ENCODE measurements at places on chromosomes 4 and X.

GRCh38 chrX:72498782-72499181 lies 73.9 kb downstream of the HDAC8 start:
- DNase-seq, result no peak

DNA sequence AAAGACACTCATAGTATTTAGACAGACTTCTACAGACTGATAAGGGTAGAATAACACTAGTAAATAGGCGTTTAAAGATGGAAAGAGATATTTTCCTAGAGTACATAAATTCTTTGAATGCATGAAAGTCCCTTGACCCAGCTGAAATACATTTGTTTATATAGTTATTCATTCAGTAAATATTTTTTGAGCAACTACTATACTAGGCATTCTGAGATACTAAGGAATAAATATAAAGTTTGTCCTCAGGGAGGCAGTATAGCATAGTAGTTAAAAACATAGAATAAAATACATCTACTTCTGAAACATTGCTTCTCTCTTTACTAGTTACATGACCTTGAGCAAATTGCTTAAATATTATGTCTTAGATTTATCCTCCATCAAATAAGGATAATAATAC lies 27.4 kb downstream of the HMGN5 start:
- DNase-seq, result no peak

GRCh38 chr4:84920617-84921016 lies 45.9 kb downstream of the WDFY3 start:
- DNase-seq, result no peak

DNA sequence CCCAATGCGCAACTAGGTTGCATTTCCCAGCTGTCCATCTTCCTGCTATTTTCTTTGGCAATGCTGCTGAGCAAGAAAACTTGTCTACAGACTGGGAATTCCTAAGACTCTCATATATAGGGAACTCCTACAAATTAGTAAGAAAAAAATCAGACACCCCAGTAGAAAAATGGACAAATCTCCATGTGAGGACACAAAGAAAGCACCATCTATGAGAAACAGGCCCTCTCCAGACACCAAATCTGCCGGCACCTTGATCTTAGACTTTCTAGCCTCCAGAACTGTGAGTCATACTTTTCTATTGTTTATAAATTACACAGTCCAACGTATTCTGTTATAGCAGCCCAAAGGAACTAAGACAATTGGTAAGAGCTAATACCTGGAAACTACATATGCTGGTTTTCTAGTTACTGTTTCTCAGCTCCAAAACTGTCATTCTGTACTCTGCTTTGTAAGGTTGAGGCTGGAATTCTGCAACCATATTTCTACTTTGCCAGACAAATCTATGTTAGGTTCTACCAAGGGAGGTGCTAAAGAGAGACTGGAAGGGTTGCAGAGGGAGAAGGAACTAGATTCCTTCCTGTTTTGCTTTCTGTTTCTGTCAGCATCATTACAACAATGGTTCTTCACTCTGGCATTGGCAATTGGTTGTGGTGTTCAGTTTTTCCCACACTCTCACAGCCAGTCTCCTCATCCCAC lies 35.7 kb upstream of the FAM241A start:
- DNase-seq, result no peak

- no peak for DNase-seq
Measured at GRCh38 chr4:48147621-48148020, 13.6 kb upstream of the TXK start.

- no peak for DNase-seq
Measured at GRCh38 chr4:159150396-159150795, 47.5 kb downstream of the RAPGEF2 start.

GRCh38 chrX:79082899-79083298 lies 61.6 kb upstream of the GPR174 start:
- DNase-seq, result no peak

- DNase-seq, result no peak
Measured at GRCh38 chrX:55011294-55011693, 11.1 kb downstream of the APEX2 start.

DNA sequence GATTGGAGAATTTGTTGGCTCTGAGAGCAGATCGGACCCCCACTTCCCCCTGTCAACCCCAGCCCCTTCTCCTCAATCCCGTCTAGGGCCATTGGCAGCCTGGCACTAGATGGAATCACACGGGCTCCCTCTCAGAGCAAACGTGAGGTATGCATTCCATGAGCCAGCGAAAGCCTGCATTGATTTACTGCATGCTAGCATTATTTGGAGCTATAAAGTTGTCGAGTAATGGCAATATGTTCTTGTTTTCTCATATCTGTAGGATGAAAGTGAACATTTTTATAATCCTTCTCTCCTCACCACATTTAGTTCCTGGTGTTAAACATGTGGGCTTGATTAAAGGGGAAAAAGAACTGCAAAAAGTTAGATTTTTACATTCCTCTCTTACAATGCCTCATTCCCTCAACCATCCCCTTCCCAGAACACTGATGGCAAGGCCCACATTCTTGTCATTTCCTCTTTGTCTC lies 159.2 kb downstream of the SPRY1 start:
- DNase-seq, result no peak

GRCh38 chrX:50081282-50081889 lies 119.4 kb downstream of the AKAP4 start:
- no peak for DNase-seq

DNA sequence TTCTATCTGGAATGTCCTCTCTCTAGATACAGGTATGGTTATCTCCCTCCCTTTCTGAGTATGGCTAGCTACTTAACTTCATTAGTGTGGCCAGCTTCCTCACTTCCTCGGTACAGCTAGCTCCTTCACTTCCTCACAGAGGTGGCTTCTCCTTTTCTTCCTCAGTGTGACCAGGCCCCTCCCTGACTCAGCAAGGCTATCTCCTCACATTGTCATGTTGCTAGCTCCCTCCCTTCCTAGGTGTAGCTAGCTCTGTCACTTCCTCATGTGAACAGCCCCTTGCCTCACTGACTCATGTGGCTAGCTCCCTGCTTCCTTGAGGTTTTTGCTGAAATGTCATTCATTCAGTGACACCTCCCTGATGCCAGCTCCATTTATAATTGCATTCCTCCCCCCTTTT lies 67.3 kb upstream of the DDIT4L start:
- DNase-seq, result no peak

DNA sequence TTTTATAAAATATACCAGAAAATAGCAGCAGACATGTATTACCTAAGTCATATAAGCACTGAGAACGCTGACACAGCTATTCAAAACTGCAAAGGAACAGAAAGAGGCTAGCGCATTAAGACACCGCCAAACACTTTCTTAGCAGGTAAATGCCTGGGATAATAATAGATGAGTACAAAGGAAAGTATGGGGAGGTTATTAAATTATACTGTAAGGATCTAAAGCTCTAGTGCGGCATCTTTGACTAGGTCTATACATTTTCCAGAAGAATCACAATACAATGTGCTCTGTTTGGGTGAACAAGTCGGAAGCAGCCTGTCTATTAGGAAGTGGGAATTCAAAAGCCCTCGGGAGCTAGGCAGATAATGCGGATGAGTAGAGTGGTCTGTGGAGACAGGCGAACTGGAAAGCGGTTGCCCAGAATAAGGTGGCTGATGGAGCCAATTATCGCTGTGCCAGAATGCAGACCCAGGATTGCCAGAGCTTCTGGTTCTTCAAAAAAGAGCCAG lies 443.6 kb upstream of the TENM3 start:
- no peak for DNase-seq

- no peak for DNase-seq
Measured at GRCh38 chr4:70715097-70715496, 6.7 kb upstream of the RUFY3 start.

DNA sequence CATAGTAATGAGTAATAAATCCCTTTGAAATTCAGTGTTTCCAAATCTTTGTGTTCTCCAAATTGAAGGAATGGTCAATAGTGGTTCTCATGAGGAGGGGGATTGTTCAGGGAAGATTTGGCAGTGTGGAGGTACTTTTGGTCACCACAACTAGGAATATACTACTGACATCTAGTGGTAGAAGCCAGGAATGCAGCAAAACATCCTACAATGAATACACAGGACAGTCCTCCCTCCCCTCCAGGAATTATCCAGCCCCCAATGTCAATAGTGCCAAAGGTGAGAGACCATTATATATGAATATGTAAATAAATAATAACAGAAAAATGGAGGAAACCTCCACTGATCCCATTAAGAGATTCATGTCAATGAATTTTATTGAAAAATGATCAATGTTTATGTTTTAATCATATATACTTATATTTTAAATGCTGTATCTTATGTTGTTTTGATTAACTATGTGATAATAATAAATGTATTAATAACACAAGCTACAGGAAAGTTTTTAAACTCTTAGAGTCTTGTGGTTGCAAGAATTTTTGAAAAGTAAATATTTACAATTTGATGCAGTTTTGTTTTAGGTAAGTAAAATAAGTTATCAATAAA lies 14.4 kb upstream of the FAM9A start:
- DNase-seq, result no peak

- no peak for DNase-seq
Measured at GRCh38 chr4:165635951-165636350, 237.1 kb upstream of the TLL1 start.

- DNase-seq, result no peak
Measured at GRCh38 chrX:20421275-20421674, 154.6 kb upstream of the RPS6KA3 start.

- DNase-seq, result no peak
Measured at GRCh38 chrX:70470850-70471289, 26.2 kb downstream of the DLG3 start.

GRCh38 chr4:39446842-39447573 lies 11.7 kb downstream of the RPL9 start:
- DNase-seq, result peak; percentile 73

GRCh38 chrX:143757375-143757774 lies 36.8 kb upstream of the SPANXN2 start:
- no peak for DNase-seq

- DNase-seq, result no peak
Measured at GRCh38 chr4:3462321-3462789, 751 bp upstream of the DOK7 start.

DNA sequence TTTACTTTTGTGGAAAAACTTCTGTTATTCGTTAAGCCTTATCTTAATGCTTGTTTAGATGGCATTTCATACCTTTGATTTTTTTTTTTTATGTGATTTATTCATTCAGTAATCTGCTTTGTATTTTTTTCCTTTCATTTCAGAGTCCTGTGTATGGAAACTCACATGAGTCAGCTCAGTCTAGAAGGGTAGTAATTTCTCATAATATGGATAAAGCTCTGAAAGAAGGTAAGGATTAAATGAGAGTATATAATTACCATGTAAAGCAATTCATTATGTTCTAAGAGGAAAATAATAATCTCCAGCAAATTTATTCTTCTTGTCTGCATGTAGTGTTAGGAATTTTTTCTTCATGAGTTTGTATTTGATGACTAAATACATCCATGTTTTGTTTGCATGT lies 37.8 kb downstream of the SNX25 start:
- no peak for DNase-seq

- no peak for DNase-seq
Measured at GRCh38 chr4:27007507-27007906, 146.9 kb downstream of the STIM2 start.

DNA sequence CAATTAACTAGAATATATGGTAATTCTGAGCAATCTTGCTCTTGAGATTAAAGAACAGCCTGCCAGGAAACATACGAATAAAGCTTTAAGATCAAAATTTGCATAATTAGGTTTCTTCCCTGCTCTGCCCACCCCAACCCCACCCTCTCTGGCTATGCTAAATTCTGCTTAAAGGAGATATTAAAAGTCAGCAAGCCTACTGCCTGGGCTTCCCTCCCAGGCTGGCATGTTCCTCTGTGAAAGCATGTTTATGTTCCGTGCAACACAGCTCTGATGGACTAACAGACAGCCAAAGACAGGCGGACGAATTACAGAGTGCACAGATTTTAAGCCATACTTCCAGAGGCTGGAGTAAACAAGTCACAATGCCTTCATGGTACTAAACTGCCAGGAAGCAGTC lies 28.4 kb downstream of the CD99L2 start:
- no peak for DNase-seq

DNA sequence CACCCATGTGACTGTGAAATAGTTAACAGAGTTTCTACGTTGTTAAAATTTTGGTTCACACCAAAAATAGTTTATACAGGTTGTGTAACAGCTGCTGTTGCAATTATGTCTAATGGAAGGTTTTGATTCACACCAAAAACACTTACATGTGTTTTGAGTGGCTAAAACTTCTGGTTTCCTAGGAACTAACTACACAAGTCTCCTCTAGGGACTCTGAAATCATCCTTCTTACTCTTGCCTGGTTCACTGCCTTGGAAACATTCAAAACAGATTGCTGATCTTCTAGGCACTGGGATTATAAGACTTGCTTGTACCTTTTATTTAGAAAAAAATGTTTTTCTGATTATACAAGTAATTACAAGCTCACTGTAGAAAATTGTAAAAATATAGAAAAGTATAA lies 14.9 kb upstream of the MORC4 start:
- DNase-seq, result no peak

GRCh38 chr4:114343015-114343414 lies 255.6 kb upstream of the UGT8 start:
- no peak for DNase-seq

DNA sequence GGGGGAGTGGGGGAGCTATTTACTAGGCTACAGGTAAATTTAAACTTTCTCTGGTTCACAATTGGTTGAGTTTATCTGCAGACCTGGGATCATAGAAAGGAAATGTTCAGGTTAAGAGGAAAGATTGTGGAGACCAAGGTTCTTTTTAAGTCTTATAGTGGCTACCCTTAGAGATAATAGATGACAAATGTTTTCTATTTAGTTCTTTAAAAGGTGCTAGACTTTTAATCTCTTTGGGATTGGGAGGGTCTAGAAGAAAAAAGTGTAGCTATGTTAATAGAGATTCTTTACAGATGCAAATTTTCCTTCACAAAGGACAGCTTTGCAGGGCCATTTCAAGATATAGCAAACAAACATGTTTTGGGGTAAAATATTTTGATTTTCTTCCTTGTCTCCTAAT lies 76.0 kb downstream of the TEX13C start:
- no peak for DNase-seq

DNA sequence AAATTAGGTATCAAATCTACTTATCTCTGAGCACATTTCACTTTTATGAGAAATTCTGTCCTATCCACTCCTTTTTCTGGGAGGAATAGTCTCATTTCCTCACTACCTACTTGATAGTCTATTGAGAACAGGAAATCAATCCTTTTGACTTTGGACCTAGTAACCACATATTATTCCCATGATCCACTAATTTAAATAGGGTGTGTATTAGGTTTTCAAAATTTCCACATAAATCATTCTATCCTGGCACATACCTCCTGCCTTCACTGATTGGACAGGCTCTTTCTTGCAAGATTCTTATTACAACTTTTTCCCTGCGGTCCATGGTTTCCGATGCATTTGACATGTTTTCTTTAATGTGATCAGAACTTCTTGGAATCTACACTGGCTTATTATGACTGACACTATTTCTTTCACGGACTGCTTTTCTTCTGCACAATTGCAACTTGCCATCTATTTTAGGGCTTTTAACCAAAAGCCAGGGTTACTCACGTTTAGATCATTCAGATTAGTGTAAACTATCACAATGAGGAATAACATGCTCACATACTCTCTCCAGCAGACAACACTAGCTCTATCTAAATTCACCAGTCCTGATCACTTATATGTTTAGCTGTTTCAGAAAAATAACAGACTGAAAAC lies 419.9 kb upstream of the SLIT2 start:
- no peak for DNase-seq

GRCh38 chr4:163484906-163485305 lies 9.6 kb upstream of the TMA16 start:
- no peak for DNase-seq
